ENCODE measurements at places on chromosomes 2 and 18.
A peak's percentile ranks its signal among the peaks of the same experiment; 100 is the strongest.

DNA sequence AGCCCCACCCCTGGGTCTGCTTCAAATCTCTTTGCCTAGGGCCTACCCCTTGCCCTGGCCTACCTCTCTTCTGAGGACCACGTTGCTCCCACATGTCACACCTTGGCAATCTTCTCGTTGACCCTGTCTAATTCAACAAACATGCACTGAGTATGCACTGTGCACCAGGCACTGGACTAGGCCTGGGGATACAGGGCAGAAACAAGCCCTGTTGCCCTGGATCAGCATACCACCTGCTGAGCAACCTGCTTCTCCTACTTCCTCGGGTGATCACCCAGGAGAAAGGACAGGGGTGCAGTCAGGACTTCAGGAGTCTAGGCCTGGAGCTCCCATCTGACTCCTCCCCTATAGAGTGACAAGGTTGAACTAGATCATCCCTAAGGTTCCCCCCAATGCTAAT lies 9.7 kb downstream of the WNT10A start:
- DNase-seq = no peak

GRCh38 chr2:207676827-207677354 lies 34.5 kb upstream of the CCNYL1 start:
- DNase-seq = no peak

DNA sequence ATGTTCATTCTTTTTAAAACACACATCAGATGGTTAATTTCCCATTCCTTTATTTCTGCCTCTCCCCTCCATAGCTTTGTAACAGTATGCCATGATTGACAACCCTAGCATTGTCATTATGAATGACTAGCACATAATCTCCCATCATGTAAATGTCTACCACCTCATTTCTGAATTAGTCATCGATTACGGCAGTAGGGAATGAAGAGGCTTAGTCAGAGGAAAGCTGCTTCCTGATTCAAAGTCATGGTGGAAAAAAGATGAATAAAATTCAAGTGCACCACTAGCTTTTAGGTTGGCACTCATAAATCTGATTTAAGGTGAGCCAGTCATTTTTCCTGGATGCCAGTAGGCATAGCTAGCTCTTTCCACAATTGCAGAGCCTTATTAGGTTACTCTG lies 19.1 kb upstream of the ACMSD start:
- no peak for DNase-seq

DNA sequence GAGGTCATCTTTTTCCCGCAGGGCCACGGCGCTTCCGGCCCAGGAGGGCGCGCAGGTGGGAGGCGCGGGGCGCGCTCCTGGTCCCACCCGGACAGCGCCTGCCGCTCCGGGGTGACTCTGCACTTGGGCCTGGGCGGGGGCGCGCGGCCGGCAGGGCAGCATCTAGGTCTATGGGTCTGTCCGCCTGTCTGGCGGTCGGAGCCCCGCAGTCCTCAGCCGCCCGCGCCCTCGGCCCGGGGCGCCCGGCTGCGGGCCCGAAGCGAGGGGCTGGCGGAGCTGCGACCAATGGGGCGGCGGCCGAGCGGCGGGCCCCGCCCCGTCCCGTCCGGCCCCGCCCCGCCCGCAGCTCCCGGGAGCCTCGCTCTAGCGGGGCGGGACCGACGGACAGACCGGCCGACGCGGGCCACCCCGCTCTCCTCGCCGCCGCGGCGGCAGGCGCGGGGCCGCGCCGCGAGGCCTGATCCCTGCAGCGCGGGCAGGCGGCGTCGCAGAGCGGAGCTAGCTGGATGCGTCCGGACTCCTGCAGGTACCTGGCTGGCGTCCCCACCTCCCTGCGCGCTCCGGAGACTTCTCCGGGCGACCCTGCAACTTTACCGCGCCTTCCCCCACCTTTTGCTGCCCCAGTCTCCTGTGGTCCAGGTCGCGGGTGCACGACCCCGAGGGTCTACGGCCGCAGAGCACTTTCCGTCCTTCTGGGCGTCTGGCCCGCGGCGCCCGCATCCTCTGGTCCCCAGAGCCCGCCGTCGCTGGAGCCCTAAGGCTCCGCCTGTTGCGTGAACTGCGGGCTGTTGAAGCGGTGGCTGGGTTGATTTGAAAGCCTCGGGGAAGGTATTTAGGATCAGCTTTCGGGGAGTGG lies at the start of gene KCNS3:
Gene KCNS3 (plus strand): TSS at position 387 of the 856 bp plus-strand sequence. CDS start 52,342 bp downstream, outside the sequence.
- no peak for DNase-seq

DNA sequence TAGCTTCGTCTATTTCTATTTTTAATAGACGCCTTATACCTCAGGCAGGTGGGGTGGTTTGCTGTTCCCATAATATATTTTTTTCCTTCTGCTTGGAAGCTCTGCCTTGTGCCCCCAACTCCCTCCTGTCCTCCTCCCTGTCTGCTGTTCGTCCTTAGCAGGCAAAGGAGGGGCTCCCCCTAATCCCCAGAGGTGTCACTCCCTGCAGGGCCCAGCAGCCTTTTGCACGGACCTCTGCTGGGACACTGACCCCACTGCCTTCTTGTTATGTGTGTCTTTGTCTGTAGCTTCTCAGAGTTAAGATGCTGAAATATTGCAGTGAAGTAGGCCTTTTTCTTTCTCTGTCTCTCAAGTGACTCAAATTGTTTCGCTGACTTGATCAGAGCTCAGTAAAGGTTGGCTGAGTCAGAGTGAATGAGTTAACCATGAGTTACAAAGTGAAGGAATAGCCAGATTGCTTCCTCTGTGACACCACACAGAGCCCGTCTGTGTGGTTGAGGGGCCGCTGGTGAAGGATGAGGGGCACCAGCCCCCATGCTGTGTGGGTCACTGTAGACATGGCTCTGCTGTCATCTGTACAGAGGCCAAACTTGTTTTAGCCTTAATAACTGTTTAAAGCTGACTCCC lies 47.7 kb downstream of the PRKCE start:
- no peak for DNase-seq

DNA sequence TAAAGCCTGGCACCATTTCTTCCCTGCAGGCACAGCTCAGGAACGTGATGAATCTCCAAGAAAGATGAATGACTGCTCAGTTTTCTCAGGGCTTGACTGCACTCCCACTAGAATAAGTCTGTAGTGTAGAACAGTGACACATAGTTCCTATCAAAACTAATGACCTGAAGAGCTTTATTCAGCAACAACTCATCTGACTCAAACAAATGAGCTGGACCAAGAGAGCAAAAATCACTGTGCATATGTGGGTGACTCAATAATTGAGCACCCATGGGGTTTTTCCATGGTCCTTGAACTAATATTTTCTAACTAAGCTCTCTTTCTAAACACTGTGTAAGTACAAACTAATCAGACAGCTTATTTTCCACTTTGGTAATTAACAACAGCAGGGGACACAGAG lies 61.1 kb upstream of the XDH start:
- no peak for DNase-seq

- DNase-seq = peak; percentile 49
These were observed 510.3 kb downstream of the RNF144A start for GRCh38 chr2:7427293-7428060.

DNA sequence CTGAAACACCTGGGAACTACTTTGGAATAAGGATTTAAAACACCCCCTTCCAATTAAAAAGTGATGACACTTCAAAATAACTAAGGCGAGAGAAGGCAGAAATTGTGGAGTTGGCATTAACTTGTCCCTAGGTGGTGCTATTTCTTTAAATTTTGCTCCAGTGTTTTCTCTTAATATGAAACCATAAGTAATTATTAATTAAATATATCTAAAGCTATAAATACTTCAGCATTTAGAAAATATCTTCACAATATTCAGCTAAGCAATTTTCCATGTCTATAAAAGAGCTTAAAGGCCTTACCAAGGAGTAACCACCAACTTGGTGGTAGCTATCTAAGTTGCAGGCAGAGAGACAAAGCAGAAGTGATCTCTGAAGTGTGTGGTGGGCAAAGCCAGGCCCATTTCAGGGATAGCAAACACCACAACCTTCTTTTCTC lies 186.8 kb upstream of the PGAP1 start:
- DNase-seq = no peak

DNA sequence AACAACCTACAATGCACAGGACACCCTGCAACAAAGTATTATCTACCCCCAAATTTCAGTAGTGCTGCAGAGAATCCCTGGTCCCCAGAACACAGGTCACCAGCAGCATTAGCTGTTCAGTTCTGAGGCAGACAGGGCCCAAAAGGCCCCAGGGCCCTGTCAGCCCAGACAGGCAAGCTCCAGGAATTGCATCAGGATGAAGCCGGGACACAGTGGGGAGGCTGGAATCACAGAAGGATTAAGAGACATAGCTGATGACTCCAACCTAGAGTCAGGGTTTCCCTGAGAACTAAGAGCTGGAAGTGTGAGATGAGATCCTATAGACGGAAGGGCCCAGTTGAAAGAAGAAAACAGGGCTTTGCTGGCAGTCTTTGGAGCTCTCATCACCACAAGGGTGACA lies 148.1 kb downstream of the GALNT14 start:
- no peak for DNase-seq
